ENCODE measurements at places on chromosomes 16 and 17.

- DNase-seq, result peak; percentile 23
Measured at GRCh38 chr17:62807812-62808575, at the start of gene MARCHF10. Gene MARCHF10 (minus strand): TSS chr17:62808314. CDS start chr17:62801735, 6,579 bp downstream.

- no peak for DNase-seq
Measured at GRCh38 chr17:21294321-21295035, 10.0 kb downstream of the MAP2K3 start.

DNA sequence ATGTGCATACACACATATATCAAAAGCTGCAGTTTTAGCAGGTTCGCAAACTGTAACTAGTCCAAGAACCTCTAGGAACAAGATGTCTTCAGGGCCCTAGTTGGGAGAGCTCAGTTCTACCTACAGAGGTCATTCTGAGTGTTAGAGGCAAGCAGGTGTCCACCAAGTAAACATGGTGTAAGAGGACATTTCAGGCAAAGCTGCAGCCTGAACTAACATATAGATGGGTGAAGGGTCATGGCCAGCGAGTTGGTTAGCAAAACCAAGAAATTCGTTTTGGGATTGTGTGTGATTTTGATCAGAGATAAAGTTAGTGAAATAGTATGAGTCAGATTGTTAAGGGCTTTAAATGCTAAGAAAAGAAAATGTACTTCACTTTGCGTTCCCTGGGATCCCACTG, 24.6 kb downstream of the C17orf75 start:
- no peak for DNase-seq

DNA sequence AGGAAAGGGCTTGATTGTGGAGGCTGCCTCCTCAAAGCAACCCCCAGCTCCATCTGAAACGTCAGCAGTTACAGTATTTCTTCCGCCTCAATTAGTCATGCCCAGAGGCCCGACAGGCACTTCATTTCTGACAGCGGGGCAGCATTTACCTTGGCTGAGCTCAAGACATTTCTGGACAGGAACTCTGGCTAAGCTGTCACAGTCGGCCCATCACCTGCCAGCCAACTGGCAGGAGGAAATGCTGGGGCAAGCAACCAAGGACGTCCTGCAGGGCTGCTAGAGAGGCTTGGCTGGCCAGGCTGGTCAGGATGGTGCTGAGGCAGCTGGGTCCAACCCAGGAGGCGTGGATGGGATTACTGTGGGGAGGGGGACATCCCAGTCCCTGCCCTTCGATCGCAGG, 27.8 kb downstream of the PLXDC1 start:
- DNase-seq, result no peak

- no peak for DNase-seq
Measured at GRCh38 chr17:2710071-2710802, 1.3 kb downstream of the CLUH start.

GRCh38 chr16:28872952-28873351, 5.3 kb upstream of the ATP2A1 start:
- DNase-seq, result no peak

DNA sequence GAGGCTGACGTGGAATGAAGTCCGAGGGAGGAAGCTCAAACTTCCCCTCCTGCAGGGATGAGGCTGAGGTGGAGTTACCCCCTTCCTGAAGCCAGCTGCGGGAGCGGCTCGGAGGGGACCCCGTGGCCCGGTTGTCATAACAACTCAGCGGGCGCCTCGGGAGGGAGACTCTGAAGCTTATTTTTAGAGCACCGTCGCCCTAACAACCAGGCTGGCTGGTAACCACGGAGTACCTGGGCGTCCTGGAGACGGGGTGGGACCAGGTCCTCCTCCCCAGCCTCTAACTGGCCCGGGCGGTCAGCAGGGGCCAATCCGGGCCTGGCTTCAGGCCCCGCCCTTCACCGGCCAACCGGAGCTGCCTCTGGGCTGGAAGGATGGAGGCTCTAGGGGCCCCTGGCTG, 27.7 kb downstream of the NECAB2 start:
- no peak for DNase-seq

DNA sequence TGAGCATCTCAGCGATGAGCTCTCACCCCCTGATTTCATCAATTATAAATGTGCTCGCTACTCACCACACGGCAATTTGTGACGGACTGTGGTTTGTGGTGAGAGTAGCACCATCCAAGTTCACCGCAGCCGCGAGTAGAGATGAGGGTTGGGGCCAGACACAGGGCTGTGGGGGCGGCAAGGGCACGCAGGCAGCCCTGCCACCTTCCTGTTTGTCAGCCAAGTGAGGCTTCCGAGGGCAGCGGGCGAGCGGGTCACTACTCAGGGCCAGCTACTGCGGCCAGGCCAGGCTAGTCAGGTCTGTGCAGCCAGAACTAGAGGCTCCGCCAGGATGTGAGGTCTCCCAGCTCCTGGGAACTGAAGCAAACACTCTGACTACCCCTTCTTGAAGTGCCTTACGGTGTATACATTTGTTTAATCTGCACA, 39.6 kb upstream of the MEOX1 start:
- DNase-seq, result peak; percentile 45

GRCh38 chr16:31700530-31701388, 172.8 kb upstream of the ZNF267 start:
- peak; percentile 87 for DNase-seq

DNA sequence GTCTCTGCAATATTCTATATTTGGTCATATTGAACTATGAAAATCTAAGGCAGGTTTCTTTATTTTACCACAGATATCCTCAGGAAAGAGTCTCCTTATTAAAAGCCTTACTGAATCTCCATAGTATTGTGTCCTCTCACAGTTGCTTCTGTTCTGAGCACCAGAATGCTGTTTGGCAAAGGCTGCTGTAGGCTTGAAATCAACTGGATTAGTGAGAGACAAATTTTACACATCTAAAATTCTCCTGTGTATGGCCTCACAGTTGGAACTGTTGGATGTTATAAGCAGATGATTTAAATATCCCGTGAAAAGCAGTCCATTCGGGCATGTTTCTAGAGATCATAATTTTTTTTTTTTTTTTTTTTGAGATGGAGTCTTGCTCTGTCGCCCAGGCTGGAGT, 9.5 kb downstream of the CLTC start:
- no peak for DNase-seq

- no peak for DNase-seq
Measured at GRCh38 chr16:89727406-89728120, 6.2 kb downstream of the ZNF276 start.

- no peak for DNase-seq
Measured at GRCh38 chr17:46722662-46723285, 95.7 kb downstream of the WNT3 start.

DNA sequence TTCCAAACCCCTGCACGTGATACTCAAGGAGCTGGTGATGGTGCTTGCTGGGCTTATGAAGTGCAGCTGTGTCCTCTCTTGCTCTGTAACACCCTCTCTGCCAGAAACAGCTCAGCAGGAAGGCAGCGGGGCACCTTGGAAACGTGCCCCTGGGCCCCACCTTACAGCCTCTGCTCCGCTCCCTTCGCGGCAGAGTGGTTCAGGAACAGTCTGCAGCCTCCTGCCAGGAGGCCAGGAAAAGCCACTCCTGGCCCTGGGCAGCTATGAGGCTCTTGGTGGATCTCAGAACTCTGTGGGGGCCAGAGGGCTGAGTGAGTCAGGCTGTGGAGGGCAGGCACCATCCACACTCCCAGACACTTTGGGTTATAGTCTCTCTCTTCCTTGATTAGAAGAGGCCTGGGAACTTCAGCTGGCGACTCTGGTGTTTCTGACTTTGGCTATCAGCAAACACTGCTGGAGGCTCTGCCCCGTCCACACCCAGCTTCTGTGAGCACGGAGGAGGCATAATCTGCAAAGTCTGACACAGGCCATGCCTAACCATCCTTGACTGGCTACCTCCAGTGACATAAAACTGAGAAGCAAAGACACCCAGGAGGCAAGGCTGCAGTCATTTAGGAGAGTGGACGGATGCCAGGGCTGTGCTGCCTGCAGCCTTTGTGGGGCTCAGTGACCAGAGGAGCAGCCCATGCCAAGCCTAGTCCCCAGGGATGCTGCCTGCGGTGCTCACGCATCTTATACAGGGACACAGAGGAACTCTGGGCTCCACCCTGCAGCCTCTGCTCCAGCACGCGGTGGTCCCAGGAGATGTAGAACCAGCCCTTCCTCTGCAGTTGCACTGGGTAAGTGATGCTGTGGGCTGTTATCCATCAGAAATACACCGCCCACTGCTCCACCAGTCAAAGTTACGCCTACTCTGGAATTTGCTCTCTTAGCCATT, 65.3 kb downstream of the METRNL start:
- no peak for DNase-seq

DNA sequence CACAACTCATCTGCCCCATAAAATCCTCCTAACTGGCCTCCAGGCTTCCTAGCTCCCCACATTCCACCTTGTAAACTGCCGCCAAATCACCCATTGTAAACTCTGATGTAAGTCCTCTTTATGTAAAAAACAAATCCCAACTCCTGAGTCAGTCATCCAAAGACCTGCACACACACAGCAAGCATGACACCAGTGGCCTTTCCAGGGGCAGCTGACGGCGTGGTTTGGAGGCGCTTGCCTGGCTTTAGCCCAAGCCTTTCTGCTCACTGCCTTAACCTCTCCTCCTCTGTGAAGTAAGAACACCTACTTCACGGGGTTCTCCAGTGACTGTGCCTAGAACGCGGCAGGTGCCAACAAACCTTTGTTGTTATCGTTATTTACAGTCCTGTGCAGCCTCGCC, 14.0 kb downstream of the UBE2O start:
- DNase-seq, result no peak

GRCh38 chr16:24681793-24682192, 47.7 kb upstream of the TNRC6A start:
- no peak for DNase-seq

DNA sequence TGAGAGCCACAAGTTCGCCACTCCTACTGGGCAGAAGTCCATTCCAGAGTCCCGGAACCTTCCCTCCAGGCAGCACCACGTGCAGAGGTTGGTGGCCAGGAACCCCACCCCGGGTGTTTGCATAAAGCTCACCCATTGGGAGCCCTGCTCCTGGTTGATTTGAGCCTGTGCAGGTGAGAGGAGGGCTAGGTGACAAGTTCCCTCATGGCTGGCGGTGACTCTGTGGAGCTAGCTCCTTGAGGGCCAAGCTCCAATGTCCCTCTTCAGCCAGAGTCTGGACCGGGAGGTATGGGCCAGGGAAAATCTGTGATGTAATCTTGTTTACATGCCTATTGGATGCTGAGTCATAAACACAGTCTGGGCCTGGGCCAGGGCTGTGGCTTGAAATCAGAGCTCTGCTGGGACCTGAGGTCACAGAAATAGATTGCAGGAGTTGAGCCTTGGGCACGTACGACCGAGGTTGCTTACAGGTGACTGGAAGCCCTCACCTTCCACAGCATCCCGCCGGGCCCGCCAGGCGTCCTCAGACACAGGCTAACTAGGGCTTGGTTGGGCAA, 118.9 kb downstream of the AATF start:
- no peak for DNase-seq

GRCh38 chr16:12406158-12406557, 397.5 kb downstream of the CPPED1 start:
- no peak for DNase-seq

GRCh38 chr17:15036238-15036637, 228.9 kb downstream of the PMP22 start:
- no peak for DNase-seq
